ENCODE measurements at places on chromosomes 2 and 18.

- DNase-seq = no peak
These were observed 509.8 kb upstream of the SMIM21 start for GRCh38 chr18:75937306-75937705.

DNA sequence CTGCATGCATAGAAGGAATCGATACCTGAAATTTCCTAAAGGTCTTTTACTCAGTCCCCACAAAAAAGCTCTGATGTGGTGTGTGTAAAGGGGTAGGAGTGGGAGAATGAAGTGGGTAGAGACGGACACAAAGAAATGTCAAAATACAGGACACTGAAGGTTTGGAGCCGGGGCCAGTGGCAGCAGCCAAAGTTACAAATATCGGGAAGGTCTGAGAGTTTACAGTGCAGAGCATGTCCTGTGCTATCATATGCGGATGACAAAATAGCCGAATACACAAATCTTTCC, 89.9 kb upstream of the STON1 start:
- DNase-seq = no peak

- DNase-seq = no peak
These were observed 197.7 kb upstream of the SH3BP4 start for GRCh38 chr2:234754126-234754525.

DNA sequence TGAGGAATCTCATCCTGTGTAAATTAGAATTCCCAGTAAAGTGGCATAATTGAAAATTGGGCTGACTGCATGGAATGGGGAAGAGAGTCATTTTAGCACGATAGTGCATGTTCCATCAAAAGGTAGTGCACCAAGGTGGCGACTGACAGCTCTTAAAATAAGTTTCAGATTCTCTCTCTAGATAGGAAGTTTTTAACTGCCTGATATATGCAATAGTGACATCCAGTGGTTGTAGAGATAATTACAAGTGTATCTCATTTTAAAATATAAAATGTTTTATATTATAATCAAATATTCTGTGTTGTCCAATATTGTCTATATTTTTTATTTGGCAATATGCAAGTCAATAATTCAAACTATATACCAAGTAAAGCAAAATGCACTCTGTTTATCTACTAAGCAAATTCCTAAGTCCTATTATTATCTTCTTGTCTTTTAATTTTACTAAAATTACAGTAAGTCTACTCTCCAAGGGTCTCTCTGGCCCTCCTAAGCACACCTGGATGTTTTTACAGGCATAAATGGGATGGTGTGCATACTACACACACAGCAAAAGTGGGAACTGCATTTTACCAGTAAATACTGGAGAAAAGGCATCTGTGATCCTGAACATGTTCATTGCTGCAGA, 397.7 kb upstream of the HNRNPA3 start:
- DNase-seq = no peak

GRCh38 chr18:77114415-77115191, 18.0 kb downstream of the MBP start:
- no peak for DNase-seq

- DNase-seq = no peak
These were observed 676.4 kb upstream of the HS6ST1 start for GRCh38 chr2:128995086-128995485.

DNA sequence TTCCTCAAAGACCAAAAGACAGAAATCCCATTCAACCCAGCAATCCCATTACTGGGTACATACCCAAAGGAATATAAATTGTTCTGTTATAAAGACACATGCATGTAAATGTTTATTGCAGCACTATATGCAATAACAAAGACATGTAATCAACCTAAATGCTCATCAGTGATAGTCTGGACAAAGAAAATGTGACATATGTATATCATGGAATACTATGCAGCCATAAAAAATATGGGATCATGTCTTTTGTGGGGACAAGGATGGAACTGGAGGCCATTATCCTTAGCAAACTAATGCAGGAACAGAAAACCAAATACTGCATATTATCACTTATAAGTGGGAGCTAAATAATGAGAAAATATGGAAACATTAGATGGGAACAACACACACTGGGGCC, 2.7 kb upstream of the HNMT start:
- DNase-seq = no peak

- no peak for DNase-seq
These were observed 1424.6 kb downstream of the DPP10 start for GRCh38 chr2:115867024-115867423.

DNA sequence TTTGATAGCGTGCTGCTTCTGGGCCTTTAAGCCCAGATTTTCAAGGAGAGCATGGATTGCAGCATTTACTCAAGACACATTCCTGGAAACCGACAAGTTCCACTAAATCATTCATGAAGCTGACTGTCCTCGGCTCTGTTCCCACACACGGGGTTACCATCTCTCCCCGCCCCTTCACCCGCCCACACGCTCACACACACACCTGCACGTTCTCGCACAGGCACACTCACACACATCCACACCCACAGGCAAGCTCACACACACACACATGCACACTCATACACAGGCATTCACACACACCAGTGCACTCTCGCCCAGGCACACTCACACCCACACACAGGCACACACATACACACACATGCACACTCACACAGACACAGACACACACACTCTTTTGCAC, 150.0 kb upstream of the AGAP1 start:
- no peak for DNase-seq

DNA sequence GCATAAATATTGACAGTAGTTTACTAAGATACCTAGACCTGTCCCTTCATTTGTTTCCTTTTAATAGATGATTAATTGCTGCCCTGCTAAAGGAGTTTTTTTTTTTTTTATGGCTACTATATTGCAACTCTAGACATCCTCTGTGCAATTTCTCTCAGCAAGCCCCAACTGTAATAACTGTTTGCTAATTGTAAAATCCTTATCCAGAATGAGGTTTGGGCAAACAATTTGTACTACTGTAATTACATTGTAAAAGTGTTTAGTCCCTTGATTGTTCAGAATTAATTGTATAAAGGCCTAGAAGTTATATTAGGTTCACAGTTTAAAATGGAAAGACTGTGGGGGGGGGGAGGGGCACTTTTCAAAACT, 3.7 kb upstream of the MEIS1 start:
- DNase-seq = no peak

- no peak for DNase-seq
These were observed 38.8 kb downstream of the INHBB start for GRCh38 chr2:120384486-120385354.

DNA sequence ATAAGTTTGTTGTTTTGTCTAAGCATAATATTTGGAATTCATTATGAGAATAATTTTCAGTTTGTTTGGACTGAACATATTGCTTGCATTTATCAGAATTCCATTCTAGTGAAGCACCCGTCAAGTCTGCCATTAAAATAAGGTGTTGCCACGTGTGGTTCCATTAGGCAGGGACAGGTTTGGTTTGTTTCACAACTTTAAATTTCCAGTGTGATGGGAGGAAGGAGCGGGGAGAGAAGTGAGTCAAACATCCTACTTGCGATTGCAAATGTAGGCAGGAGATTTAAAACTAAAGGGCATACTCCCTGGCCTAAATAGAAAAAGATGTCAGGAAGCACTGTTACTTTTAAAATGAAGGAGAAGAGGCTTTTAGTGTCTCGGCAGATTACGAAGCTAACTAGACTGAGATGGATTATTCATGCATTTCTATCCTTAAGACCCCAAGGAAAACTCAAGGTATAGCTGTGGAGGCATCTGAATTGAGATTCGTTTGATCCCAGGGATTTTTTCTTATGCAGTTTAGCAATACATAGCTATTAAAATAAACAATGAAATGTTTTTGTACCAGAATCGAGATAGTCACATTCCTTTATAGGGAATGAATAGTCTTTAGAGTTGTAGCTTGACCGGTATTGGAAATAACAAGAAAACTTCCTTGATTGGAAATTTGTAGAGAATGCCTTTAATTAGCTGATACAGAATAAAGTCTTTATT, 19.8 kb downstream of the GRHL1 start:
- DNase-seq = no peak

DNA sequence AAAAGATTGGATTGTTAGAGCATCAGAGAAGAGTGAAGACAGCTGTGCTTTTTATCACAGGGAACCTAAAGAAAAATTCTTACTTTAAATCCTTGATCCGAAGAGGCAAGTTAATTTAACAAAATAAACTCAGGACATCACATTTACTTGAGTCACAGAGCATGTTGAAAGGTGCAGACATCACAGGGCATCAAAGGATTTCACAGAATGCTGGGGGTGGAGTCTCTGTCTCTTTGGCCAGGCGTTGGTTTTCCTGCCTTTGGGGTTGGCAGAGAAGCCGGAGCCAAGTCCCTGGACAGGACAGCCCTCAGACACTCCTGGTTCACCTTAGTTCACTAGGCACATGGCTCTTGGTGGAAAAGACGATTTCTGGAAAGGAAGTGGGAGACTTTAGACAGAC, 56.3 kb downstream of the SH3RF3 start:
- DNase-seq = no peak

DNA sequence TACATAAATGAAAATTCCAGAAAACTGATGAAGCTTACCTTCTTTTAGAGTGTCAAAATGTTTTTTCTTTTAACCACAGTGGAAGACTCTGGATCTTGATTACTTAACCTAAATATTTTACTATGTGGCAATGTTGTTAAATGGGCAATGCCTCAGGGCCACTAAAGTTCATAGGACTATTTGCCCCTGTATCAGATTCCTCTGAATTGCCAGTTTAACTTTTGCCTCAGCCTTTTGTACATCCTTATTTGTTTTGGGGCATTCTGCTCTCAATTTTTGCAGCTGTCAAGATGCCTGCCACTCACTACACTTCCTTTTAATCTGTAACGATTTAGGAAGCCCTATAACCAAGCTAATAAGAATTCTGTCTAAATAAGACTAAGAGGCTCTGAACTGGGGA, 31.7 kb upstream of the SERTAD2 start:
- no peak for DNase-seq

GRCh38 chr18:55220523-55220922, 261.3 kb upstream of the CCDC68 start:
- DNase-seq = no peak

GRCh38 chr2:104865096-104865470, 11.2 kb downstream of the POU3F3 start:
- DNase-seq = no peak

DNA sequence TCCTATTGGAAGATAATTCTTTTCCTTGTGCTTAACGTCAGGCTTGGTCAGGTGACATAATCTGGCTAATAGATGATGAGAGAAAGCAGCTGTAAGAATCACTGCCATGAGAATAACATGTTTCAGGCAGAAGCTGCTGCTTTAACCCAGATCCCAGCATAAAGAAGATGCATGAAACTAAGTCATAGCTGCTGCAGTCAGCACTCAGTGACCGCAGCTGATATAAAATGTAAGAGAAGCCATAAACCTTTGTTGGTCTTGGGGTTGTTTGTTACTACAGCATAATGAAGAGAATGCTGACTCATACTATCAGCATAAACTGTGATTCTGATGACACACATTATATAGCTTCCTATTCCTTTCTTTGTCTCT, 274.3 kb upstream of the TRIB2 start:
- no peak for DNase-seq

GRCh38 chr2:189558516-189559272, 21.9 kb downstream of the SLC40A1 start:
- DNase-seq = no peak

- DNase-seq = no peak
These were observed 197.8 kb downstream of the SMAD7 start for GRCh38 chr18:48752928-48753327.

DNA sequence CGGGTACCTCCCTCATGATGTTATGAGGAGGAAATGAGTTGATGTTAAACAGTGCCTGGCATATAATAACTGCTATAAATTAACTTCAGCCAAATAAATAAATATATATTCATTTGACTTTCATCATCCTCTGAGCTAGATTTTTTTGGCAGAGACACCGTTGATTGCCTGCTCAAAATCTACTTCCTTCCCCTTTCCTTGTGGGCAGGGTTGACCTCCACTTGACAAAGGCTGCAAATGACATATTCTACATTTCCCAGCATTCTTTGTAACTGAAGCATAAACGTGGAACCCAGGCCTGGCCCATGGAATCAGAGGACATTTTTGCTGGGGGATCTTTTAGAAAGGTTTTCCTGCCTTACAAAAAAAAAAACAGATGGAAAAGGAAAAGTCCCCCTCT, 177.8 kb downstream of the TXNL1 start:
- no peak for DNase-seq

- no peak for DNase-seq
These were observed 509.2 kb upstream of the SPHKAP start for GRCh38 chr2:228690681-228691080.

- DNase-seq = no peak
These were observed 61.5 kb downstream of the FARP2 start for GRCh38 chr2:241417626-241418025.

GRCh38 chr2:157179324-157180105, 78.0 kb upstream of the GALNT5 start:
- no peak for DNase-seq

DNA sequence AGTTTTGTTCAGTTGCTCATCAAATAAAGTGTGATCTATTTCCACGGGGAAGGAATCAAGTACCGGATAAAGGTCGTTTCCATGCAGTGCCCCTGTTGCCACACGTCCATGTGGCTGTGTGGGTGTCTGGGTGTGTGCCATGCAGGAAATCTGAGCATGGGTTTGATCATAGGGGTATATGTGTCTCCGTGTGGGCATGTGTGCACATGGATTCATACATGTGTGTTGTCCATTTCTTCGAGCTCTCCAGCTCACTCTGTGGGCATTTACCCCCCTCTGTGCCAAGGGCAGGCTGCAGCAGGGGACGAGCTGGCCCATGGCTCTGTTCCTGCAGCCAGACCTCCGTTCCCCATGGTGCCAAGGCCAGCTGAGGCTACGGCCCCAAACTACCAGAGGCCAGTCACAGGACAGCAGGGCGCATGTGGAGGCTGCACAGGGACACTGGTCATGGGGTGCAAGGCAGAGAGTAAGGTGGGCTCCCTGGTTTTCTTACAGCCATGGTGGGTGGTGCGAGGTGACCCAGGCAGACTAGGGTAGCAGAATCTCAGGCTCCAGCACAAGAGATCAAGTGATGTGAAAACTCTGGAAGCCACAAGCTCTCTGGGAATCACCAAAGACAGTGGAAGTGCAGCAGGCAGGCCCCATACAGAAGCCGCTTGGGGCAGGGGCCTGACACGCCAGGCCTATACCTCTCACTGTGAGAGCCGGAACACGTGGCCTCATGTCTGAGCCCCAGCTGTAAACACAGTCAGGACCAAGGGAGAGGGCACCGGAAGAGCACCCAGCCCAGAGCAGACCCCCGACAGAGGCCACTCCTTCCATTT, 66.4 kb upstream of the RAB6C start:
- no peak for DNase-seq

DNA sequence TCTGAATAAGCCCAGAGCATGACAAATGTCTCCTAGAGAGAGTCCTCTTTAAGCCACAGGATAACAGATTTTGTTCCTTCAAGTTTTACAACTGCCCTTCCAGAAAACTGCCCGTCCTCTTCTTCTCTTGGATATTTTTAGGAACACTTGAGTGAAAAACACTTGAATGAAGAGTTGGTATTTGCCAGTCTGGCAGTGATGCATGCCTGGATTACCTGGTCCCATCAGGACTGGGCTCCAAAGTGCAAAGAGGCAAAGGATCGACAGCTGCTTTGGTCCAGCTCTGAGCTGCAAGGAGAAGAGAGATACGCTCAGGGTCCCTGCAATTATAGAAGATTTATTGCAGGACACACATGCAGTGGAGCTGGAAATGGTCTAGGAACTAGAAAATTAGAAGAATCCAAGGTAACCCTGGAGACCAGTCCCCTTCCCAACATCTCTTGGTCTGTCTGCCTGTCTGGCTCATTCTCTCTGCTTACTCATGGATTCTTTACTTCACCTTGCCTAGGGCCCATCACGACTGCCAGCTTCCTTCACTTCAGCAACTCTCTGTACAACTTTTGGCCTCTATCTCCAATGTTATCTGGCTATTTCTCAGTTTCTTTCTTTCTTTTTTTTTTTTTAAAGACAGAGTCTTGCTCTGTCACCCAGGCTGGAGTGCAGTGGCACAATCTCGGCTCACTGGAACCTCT, 112.1 kb upstream of the SIX2 start:
- DNase-seq = no peak
